ENCODE measurements at places on chromosomes 2 and 18. TPM values are rescaled to one million over a fixed set of nuclear protein-coding genes. Genes with fewer than 3 reads are reported as not detected.

- no peak for DNase-seq
Observed at GRCh38 chr2:240460781-240461431, 25.4 kb downstream of the GPC1 start.

- no peak for DNase-seq
Observed at GRCh38 chr2:222364285-222364895, 60.0 kb upstream of the SGPP2 start.

- DNase-seq: no peak
Observed at GRCh38 chr2:5368263-5368662, 323.9 kb upstream of the SOX11 start.

DNA sequence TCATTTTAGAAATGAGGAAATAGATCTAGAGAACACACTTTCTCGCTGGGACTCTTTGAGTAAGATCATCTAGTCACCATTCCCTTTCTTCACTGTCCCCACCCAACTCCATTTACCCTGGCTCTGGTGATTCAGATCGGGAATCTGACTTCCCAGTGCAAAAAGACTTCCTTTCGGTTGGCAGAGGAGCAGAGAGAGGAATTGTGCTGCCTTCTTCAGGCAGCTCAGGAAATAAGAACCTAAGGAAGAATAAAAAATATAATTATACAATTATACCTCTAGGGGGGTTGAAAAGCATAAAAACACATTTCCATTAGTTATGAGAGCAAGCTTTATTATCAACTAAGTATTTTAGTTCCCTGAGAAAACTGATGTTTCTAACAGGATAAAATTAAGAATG lies 9.3 kb upstream of the MPP4 start:
- no peak for DNase-seq

DNA sequence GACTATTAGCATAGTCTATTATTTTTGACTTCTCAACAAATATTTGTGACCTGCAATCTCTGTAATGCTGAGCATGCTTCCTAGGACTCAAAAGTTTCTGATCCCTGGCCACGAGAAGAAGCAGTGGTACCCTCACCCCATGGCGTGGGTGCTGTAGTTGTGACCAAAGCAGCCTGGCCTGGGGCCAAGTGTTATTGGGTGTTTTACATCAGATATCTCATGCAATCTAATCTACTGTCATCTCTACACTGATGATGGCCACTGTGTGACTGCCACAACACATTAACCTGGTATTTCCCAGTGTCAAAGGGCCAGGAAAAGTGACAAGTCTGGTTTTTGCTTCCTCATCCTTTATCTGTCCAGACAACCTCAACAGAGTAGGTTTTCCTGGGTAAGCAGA lies 80.8 kb upstream of the WIPF1 start:
- DNase-seq: no peak

DNA sequence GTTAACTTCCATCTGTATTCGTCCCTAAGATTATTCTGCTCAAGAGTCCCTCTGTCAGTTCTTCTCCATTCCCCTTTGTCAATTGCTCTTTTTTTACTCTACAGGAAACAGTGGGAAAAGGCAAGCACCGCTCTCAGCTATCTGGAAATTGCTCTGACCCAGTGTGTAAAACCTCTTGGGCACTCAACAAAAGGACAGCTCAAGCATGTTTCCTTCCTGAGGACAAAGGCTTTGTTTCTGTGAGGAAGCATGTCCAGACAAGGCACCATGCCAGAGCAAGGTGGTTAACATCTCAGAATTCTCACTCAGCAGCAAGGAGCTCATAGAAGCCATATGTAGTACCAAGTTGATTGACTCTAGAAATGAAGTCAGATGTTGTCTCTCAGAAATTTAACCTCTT lies 735.6 kb downstream of the TSN start:
- DNase-seq: no peak

GRCh38 chr2:235709969-235710879 lies 216.4 kb downstream of the AGAP1 start:
- no peak for DNase-seq

- DNase-seq: no peak
Observed at GRCh38 chr2:8855010-8855409, 17.6 kb upstream of the KIDINS220 start.

- no peak for DNase-seq
Observed at GRCh38 chr2:96159084-96159830, 14.0 kb upstream of the DUSP2 start.

- no peak for DNase-seq
Observed at GRCh38 chr2:71060871-71061270, 7.6 kb upstream of the NAGK start.

GRCh38 chr18:56021136-56021808 lies 433.3 kb upstream of the TCF4 start:
- no peak for DNase-seq

GRCh38 chr2:186734957-186735734 lies 41.3 kb downstream of the FAM171B start:
- DNase-seq: no peak

- no peak for DNase-seq
Observed at GRCh38 chr2:106960683-106961161, 74.8 kb upstream of the ST6GAL2 start.

DNA sequence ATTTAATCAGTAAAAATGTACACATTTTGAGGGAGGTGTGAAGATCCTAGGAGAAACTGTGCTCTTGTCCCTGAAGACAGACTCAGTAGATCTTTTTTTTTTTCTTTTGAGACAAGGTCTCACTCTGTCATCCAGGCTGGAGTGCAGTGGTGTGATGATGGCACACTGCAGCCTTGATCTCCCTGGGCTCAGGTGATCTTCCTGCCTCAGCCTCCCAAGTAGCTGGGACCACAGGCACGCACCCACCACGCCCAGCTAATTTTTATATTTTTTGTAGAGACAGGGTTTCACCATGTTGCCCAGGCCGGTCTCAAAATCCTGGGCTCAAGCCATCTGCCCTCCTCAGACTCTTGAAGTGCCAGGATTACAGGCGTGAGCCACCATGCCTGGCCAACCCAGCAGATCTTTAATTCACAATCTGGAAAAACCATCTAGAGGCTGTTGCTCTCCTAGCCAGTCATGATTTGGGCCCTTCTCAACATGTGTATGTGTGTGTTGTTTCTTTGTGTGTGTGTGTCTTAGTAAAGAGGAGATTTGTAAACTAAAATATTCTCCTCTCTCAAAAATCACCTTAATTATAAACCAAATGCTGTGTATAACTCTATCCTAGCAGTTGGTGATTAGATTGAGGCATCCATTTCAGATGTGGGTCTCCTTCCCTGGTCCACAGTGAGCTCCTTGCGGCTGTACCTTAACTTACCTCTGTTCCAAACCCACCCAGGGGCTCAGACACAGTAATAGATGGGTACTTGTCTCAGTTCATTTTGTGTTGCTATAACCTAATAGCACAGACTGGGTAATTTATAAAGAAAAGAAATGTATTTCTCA lies 3.9 kb upstream of the MYCN start:
- no peak for DNase-seq

- DNase-seq: no peak
Observed at GRCh38 chr2:131588152-131588873, 60.6 kb downstream of the CCDC74A start.

DNA sequence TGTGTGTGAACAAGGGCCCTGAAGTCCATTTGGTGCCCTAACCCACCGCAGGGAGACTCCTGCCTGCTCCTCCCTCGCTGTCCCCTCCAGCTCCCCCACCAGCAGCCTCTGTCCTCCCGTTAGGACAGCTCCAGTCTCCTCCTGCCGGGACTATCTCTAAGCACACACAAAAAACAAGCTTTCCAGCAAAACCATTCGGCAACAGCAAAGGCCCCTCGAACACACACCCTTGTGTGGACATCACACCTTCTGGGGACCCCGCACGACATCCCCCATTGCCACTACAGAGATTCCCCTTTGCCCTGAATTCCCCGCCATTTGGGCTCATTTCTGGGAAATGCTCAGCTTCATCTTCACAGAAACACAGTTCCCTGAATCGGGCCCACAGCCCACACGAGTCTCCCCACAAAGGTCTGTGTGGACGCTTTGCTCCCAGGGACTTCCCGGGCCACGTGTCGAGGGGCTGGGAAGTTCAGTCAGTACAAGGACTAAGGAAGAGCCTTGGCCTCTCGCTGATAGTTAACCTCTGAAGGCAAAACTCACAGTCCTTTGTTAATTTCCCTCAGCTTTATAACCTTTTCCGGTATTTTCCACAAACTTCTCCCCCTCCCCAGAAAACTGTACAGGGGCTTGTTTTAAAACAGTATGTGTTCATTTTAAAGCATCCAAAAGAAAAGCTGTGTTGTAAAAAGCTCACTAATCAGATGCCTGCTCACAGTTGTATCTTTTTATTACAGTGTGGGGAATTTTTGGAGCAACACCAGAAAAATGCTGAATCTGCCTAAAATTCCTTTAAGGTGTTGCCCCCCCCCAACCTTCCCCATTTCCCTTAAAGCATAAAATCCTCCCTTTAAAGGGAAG lies 25.9 kb downstream of the SMAD7 start:
- no peak for DNase-seq

DNA sequence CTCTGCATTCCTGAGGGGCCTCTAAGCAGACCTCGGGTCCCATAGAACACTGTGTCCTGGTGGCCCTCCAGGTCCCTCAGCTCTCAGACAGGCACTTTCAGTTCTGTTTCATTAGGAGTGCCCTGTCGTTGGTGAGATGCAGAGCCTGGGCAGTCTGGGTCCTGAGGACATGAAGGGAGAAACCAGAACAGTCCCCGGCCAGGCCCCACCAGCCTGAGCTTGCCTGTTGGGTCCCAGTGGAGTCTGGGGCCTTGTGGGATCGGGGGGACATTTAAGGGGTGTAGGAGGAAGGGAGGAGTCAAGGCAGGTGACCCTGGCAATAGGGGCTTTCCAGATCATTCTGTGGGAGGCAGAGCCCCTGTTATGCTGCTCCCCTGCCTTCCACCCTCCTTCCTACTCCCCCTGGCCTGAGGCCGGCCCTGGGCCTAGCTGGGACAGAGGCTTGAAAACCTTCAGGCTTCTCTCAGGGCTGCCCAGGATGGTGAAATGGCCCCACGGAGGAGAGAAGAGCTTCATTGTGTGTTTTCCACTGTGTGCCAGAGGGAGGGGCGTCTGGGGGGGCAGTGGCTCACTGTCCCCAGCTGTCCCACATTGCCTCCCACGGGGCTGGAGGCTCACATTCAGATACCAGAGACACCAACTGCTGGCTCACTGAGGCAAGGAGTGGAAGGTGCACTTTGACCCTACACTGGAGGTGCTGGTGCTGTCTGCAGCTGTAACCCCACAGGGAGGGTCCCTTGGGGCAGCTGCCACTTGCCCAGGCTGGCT lies 26.6 kb upstream of the CATIP start:
- no peak for DNase-seq

DNA sequence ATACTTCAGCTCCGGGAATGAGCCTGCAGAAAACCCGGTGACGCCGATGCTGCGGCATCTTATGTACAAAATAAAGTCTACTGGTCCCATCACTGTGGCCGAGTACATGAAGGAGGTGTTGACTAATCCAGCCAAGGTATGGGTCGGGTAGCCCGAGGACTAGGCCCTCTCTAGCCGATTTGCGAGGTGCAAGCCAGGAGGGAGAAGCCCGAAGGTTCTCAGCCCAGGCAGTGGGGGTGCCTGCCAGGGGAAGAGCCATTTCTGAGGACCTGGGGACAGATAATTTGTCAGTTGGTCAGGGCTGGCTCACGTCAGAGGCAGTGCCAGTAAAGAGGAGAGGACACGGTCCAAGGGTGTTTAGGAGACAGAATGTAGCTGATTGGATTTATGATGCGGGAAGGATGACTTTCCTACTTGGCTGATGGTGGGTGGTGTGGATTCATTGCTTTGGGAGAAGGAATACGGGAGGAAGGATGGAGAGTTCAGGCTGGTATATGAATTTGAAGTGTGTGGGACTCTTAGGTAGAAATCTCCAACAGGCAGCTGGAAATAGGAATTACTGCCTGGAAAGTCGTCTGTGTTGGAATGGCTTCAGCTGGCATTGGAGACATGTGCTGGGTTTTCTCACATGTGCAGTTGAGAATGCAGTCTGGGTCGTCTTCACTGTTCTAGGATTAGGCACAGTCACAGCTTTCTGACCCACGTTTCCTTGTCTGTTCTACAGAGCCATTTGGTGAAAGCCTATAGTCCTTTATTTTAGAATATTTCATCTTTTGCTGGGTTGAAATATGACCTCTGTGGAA lies 874 bp downstream of the NDUFAF7 start:
- no peak for DNase-seq

TUBB8B gene
- total RNA-seq: not detected

ANAPC1 gene
- total RNA-seq: 50.3 TPM

WDPCP gene
- 11.8 TPM for total RNA-seq

ABCB6 gene
- total RNA-seq: 40.4 TPM

LYPD1 gene
- 33.9 TPM for total RNA-seq

CRYGC gene
- not detected for total RNA-seq

MAIP1 gene
- 22.2 TPM for total RNA-seq

CDCA7 gene
- 13.1 TPM for total RNA-seq

C18orf54 gene
- total RNA-seq: 18.4 TPM

NPHP1 gene
- total RNA-seq: 2.9 TPM
